ENCODE measurements at places on chromosomes 5 and 9. TPM values are rescaled to one million over a fixed set of nuclear protein-coding genes. Genes with fewer than 3 reads are reported as not detected.

The GFI1B gene
- under 0.01 TPM for total RNA-seq

The IL3 gene
- total RNA-seq, result not detected

The IL13 gene
- not detected for total RNA-seq

The CCNI2 gene
- total RNA-seq, result 0.11 TPM

The GPRIN1 gene
- total RNA-seq, result 3.9 TPM

Measured in dermis lymphatic vessel endothelial cell (primary cell).